ENCODE measurements at places on chromosomes 3 and 15.

GRCh38 chr3:108092501-108092900, 1.7 kb upstream of the CD47 start:
- DNase-seq = no peak

DNA sequence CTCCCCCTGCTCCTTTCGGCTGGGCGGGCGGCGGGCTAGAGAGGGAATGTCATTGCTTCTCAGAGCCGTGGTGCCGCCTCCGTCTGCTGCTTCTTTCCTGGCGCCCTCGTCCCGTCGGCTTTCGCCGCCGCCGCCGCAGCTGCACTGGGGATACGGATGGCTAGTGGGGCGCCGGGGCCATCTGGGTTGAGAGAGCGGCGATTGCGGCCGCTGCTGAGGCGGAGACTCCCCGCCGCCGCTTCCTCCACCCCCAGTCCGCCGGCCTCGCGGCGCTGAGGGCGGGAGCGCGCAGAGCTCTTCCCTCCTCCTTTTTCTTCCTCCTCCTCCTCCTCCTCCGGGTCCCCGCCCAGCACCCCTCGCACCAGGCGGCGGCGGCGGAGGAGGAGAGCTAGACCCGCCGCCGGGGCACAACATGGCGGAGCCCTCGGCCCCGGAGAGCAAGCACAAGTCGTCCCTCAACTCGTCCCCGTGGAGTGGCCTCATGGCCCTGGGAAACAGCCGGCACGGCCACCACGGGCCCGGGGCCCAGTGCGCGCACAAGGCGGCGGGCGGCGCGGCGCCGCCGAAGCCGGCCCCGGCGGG, at the start of gene STT3B:
TSS of gene STT3B (plus strand) at position 339 of the 582 bp plus-strand sequence. CDS start at position 413, 74 bp downstream.
- no peak for DNase-seq

GRCh38 chr15:78685159-78685921, 44.3 kb upstream of the CHRNB4 start:
- no peak for DNase-seq

DNA sequence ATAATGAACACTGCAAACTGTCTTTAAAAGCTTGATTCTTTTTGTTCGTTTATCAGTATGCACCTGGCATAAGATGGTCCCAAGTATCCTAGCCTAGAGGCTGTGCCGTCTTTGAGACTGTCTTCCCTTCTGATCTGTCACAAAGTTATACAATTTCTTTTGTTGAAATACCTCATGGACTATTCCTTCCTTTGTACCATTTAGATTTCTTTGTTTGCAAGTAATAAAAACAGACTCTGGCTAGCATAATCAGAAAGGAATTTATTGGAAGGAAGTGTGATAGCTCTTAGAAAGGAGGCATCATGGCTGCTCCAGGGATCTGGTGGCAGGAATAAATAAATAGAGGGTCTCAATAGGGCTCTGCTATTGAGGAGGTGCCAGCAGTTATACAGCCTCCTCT, 280.4 kb downstream of the SLC9A9 start:
- no peak for DNase-seq

DNA sequence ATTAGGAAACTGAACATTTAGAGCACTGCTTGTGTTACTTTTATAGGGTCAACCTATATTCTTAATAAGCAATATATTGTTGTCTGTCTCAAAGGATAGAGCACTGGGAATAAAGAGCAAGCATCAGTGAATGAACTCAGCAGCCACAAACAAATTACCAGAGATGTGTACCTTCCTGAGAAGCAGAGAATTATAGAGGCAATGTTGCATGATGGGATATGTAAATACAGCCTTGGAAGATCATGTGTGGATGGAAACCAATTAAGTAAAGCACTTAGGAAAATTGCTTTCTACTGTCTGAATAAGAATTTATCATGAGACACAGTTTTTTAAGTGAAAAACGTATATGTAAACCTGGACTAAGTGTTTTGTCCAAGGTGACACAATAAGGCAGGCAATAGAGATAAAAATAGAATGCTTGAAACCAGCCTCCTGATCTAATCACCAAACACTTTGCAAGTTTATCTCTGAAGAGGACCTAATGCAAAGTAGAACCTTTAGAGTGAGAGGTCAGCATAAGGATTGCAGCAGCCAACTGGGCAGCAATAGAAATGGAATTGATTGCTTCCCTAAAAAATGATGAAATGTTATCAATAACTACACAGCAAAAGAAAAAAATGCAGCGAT, 848.0 kb downstream of the TUSC7 start:
- DNase-seq = no peak

- DNase-seq = no peak
These were observed 22.6 kb downstream of the TGM5 start for GRCh38 chr15:43244092-43244491.

DNA sequence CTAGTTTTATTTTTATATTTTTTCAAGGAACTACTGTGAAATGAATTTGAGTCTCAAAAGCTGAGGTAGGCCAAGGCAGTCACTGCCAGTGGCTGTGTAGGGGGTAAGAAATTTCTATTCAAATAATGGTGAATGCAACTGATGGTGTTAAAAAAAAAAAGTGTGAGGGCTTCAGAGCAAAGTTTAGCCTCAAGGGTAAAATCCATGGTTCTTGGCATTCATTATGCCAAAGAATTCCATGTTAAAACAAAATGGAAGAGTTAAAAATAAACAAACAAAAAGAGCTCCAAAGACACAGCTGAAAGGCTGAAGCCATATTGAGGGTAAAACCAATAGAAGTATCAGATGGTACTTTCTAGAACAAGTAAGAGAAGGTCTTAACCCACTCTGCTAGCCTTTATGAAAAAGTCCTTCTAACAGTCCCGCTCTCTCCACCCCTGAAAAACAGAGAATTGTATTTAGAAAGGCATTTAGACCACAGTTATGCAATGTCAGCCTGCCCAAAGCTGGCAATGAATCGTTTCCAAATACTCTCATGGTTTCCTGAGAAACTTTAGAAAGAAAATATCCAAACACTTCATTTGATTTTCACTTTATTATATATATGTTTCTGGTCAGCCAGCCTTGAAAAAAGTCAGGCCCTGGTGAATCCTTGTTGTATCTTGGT, 158.4 kb upstream of the GMNC start:
- no peak for DNase-seq

DNA sequence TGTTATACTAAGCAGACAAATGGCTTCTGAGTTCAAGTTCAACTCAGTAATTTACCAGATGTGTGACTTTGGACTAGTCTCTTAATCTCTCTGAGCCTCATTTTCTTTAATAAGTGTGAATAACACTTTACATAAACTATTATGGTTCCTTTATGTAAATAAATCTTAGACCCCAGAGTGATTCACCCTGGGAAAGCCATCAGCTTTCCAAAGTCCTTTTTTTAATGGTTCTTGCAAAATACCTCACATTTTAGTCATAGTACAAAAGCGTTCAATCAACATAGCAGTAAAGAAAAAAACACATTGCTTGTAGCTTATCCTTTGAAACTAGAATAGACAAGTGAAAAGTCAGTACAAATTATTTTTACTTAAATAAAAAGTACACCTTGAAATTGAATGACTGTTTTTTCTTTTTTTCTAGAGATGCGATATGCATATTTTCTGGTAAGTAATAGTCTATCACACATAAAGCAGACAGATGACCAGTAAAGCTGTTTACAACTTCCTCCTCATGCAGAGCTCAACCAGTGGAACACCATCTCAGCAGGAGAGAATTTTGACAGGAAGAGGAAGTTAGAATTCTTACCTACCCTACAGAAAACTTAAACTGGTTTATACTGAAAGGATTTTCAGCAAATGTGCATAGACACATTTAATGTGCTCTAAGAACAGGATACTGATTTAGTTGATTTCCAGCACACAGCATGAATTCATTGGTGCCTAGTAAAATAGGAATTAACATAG, 123.0 kb upstream of the AGBL1 start:
- no peak for DNase-seq

DNA sequence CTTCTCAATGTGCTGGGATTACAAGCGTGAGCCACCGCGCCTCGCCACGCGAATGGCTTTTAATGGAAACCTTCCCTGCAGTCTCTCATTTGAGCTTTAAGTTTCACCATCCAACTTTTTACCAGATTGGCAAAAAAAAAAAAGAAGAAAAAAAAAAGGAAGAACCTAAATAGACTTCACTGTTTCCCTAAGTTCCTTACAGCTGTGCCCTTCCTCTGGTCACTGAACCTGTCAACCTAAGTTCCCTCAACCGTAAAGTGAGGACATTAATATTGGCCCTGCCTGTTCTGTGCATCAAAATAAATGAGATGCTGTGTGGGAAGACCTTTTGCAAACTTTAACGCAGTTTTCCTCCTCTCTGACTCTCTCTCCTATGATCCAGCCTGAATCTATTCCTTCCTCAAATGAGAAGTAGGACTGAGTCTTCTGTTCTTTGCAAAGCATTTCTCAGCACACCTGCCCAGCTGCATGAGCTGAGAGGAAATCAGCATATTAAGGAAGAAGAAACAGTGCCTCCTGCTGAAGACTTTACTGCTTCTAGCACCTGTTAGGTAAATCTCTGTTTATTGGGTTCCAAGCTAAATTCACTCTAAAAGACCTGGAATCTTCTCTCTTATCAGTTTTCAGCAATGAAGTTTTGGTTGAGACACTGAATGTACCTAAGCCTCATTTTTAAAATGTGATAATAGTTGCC, 99.6 kb upstream of the ETV5 start:
- DNase-seq = no peak

DNA sequence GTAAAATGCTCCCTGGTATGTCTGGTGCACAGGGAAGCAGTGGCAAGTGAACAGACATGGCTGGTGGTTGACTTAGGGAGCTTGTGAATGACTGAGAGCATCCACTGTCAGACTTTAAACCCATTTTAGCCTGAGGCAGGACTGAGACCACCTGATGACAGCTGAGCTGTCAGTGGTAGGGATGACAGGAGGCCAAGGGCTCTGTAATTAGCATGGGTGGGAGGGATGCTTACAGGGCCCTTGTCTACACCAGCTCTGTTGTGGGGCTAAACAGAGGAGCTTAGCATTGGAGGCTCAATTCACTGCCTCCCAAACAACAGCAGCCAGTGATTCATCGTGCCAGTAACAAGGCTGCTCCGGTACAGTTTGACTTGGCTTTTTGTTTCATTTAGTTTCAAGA, 169.4 kb downstream of the CHST2 start:
- no peak for DNase-seq

DNA sequence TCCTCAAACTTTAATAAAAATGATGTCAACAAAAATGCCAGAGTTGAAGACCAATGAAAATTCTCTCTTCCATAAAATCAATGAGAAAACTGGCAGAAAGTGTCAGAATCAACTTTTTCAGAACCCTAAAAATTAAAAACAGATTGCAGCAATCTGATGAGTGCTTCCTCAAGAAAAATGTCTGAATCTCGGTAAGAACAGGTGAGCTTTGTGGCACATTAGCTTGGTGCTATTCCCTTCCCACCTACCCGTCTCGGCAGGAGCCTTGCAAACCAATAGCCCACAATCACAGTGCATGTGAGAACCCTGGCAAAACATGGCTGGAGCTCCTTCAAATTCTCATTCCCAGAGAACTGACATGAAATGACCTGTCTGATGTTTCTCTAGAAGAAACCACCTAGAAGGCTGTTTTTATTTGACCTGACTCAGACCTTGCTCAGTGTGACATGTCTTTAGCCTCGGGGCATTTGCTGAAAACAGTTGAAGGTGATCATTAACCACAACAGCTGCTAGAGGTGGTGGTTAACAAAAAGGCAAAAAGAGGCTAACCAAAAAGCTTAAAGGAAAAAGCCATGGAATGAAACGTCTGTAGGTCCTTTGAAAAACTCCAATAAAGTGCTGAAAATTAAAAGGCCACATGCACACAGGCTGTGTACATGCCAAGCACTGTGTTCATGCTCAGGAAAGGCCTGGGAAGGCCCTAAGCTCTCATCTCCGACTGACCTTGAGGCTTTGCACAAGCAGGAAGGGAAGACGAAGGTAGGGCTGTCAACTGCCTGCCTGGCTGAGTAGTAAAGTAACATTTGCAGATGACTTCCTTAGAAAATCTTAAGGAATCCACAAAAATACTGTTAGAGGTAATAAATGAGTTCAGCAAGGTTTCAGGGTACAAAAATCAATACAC, 253.0 kb upstream of the NSMCE3 start:
- no peak for DNase-seq

GRCh38 chr3:42670051-42670576, 15.2 kb upstream of the KLHL40 start:
- DNase-seq = no peak

DNA sequence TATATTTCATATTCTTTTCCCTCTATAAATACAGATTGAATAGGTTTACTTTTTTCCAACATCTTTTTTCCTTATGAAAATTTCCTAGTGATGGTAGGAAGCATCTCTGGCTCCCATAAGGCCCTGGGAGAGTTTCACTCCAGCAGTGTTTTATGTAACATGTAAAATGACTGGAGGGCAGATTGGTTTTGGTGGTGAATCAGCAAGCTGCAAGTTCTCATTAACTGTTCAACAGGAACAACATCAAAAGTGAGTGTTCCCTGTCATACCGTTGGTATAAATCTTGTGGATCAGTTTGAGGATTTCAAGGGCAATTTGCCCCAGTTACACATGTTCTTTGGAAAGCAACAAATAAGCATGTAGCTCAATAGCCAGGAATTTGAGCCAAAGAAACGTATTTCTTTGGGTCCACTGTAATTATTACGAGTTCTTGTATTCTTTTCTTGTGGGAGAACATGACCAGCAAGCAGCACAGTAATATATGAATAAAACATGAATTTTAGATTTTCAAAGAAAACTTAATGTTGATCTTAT, 345.7 kb downstream of the SV2B start:
- DNase-seq = peak; percentile 88

DNA sequence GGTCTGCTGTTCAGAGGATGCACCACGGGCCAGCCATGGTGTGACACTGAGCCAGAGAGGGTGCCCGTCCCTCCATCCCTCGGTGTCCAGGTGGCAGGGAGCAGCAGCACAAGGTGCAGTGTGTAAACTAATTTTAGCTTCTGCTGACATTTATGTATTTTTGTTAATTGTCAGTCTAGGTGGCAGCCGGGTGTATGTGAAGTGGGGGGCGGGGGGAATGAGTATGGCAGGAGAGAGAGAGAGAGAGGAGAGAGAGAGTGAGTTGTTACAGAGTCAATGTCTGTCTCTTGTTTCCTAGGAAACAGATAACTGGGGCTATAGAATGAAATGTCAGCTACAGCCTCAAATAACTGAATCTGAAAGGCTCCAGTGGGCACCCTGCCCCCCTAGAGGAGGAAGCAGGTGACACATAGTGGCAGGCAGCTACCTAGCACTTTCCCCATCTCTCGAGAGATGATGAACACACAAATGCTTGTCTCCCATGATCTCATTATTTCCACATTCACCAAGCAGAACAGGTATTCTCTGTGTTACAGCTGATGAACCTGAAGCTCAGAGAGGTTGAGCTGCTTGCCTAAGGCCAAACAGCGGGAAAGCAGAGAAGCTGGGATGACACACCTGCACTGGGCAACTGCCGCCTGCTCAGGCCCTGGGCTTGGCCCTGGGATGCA, 24.7 kb downstream of the RASGRF1 start:
- DNase-seq = no peak

Data from SK-N-MC (cell line).